ENCODE measurements at places on chromosomes 12 and 14. TPM values are rescaled to one million over a fixed set of nuclear protein-coding genes. Genes with fewer than 3 reads are reported as not detected.

SCNN1A gene
- 0.93 TPM for total RNA-seq

DNA sequence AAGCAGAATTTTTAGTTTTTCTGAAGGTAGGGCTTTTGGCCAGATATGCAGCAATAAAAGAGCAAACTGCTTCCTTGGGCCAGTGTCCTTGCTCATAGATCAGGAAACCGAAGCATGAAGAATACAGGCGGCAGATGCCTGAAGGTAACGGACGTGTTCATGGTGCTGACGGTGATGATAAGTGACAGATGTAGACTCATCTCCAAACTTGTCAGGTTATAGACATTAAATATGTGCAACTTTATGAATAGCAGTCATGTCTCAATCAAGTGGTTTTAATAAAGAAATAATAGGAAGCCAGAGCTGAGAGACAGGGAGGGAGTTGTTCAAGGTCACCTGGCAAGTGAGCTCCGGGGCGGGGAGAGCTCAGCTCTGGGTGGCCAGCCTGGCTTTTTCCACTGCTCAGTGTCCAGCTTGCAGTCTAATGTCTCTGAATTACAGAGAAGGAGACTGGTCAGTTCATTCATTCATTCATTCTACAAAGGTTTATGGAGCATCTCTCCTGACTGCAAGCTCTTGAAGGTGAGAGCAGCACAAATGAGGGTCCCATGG is 1.0 kb downstream of the SERPINA5 start:
- no peak for DNase-seq

AKAP5 gene
- total RNA-seq: 3.6 TPM

DNA sequence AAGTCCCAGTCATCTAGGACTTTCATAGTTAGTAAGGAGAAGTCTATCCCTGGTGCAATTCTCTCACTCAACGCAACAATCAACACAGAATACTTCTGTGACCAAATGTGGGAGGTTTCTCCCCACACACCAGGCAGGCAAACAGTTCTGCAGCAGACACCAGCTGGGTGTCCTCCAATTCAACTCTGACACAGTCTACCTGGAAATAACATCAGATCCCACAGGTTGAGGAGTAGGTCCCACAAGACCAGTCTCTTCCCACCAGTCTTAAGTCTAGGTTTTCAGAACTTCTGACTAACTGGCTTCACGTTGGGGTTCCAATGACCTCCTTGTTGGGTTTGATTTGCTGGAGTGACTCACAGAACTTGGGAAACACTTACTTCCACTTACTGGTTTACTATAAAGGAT is 14.8 kb downstream of the ACOT6 start:
- no peak for DNase-seq

GRCh38 chr12:4278329-4279197 is 5.0 kb downstream of the CCND2 start:
- no peak for DNase-seq

PTPRB gene
- not detected for total RNA-seq

DNA sequence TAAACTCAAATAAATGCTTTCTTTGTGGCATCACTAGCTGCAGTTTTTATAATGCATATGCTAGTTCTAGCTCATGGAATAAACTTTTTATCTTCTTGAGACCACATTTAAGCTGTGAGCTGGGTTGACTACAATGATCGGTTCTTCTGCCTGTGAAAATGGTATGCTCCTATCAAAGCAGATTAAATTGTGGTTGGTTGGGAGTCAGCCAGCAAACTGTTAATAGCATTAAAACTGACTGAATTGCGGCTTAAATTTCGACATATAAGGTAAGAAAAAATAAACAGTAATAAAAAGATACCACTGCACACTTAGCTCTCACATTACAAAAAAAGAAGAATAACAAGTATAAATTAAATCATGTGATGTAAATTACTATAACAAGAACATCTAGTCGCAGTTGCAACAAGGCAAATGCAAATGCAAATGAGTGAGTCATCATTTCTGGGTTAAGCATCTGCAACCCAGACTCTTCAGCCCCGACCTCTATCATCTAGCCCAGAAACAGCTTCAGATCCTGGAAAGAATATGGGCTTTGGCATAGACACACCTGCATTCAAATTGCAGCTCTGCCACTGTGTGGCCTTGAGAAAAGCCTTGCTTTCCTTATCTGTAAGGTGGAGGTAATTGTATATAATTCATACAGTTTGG is 19.8 kb upstream of the DHRS7 start:
- no peak for DNase-seq

- peak; percentile 95 for DNase-seq
Observed at GRCh38 chr12:68364893-68365725, 32.9 kb upstream of the MDM1 start.

DNA sequence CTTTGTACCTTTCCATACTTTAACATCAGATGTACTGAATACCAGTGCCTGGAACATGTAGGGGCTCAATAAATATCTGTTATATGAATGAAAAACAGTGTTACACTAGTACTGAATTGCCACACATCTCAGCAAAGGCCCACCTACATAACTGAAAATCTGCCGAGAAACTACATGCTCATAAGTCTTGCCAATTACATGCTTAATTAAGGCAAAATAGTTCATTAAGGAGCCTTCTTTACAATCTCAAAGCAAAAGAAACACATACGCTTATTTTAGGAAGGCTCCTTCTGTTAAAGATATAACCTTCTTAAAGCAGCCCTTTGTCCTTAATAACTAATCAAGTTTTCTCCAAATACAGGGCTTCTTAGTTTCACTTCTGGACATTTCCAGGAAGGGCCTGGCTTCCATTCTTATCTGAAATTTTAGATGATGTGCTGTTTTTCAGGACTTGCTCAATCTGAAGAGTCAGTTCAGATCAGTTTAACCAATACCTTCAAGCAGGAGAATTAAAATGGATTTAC is 11.5 kb downstream of the LIMA1 start:
- DNase-seq: no peak

DNA sequence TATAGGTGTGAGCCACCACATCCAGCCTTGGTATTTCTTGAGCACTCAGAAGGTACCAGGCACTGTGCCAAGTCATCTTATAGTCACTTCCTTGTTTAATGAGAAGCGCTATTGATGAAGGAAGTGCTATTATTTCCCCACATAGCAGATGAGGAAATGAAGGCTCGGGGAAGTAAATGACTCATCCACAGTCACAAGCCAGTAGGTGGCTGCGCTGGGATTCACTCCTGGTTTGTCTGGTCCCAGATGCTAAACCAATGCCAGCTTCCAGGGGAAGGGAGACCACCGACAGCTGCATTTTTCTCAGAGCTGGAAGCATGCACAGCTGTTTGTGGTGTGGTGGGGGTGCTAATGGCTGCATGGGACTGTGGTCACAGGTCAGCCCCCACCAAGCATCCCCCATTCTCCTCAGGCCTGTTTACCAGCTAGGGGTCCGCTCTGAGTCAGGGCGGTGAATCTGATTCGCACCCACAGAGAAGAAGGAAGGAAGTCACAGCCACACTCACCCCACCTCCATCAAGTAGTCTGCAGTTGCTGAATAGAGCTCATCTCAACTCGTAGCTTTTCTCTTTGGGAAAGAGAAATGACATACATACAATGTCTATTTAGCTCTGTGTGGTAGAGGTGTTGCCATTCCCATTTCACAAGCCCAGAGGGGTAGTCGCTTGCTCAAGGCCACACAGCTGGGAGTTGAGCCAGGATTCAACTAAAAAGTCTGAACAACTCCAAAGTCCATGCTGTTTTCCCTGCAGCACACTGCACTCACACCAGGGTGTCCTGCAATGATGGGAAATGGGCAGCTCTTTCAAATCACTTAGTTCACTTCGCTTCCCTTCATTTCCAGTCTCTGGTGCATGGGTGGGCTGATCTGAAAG is 6.3 kb upstream of the LTBP2 start:
- peak; percentile 71 for DNase-seq

- no peak for DNase-seq
Observed at GRCh38 chr12:85814741-85815140, 21.5 kb downstream of the RASSF9 start.

GRCh38 chr12:26323673-26324072 is 128.3 kb downstream of the SSPN start:
- DNase-seq: no peak

- DNase-seq: no peak
Observed at GRCh38 chr12:126286203-126286602, 1221.0 kb downstream of the AACS start.

DBX2 gene
- not detected for total RNA-seq

NGB gene
- total RNA-seq: not detected

GRCh38 chr14:72925815-72926291 is 411 bp upstream of the DCAF4 start:
- no peak for DNase-seq

DNA sequence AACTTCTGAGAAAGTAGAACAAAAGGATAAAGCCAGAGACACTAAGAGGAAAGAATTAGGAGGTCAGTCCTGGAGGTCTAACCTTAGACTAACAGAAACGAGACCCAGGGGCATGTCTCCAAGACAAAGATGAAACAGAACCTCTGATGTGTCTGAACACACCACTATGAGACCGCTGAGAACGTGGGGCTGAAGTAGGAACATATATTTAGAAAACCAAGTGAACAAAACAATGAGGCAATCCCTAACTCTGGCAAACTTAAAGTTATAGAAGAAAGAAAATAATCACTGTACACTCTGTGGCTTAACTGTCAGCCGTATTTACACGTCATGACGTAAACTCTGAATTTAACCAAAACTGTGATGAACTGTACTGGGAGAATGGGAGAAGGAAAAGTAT is 17.9 kb downstream of the KCTD10 start:
- DNase-seq: no peak

DNA sequence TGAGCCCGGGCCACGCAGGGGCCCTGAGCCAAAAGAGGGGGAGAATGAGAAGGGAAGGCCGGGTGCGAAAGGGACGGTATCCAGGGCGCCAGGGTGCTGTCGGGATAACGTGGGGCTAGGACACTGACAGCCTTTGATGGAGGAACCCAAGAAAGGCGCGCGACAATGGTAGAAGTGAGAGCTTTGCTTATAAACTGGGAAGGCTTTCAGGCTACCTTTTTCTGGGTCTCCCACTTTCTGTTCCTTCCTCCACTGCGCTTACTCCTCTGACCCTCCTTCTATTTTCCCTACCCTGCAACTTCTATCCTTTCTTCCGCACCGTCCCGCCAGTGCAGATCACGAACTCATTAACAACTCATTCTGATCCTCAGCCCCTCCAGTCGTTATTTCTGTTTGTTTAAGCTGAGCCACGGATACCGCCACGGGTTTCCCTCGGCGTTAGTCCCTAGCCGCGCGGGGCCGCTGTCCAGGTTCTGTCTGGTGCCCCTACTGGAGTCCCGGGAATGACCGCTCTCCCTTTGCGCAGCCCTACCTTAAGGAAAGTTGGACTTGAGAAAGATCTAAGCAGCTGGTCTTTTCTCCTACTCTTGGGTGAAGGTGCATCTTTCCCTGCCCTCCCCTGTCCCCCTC is 3.0 kb downstream of the SSTR1 start:
- no peak for DNase-seq

DNA sequence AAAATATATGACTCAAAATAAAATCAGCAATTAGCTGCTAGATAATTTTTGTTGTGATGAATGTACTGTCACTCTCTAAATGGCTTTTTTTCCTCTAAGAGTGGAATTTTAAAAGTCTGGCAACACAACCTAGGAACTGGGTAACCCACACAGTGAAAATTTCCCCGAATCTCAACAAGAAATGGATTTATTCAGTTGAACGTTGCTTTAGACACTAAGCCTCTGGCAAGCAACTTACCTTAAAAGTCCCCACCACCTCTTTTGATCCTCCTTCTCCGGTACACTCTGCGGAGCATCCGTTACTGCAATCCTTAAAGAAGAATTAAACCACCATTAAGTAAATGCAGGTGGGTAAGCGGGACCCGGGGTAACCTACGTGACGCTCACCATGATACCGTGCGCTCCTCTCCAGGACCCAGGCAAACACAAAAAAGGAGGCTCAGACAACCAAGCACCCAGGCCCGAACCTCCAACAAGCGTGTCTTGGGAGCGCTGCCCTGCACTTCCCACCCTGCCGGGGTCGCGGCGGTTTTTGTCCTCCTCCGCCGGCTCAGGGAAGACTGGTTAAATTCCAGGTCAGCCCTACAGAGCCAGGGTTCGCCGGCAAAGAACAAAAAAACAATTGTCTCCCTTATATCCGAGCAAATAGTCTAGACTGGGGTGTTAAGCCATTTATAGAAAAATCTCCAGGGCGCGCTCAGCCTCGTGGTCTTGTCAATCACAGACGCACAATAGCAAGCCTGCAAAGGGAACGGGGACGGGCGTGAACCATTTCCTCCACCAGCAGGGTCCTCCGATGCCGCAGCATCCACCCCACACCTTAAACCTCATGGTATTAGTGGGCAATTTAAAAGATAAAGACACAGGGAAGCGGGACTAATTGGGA is 47.1 kb downstream of the BCAT1 start:
- DNase-seq: no peak

ACOT6 gene
- total RNA-seq: not detected

GRCh38 chr12:131441060-131441396 is 269.9 kb upstream of the SFSWAP start:
- DNase-seq: no peak

DNA sequence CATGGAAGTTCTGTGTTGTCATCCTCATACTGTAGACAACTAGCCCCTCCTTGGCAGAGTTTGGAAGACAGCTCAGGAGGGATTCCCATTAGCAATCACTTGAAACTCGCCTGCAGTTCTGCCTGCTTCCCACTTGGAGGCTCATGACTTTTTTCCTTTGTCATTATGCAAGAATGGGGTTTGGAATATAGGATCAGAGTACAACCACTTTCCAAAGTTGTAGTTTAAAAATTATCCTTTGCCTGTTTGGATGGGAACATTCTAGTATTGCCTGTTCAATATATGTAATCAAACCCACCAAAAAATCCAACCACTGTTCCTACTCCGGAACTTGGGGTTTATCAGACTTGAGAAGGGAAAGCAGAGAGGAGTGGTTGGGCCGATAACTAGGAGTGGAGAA is 2.1 kb upstream of the GPD1 start:
- no peak for DNase-seq

DNA sequence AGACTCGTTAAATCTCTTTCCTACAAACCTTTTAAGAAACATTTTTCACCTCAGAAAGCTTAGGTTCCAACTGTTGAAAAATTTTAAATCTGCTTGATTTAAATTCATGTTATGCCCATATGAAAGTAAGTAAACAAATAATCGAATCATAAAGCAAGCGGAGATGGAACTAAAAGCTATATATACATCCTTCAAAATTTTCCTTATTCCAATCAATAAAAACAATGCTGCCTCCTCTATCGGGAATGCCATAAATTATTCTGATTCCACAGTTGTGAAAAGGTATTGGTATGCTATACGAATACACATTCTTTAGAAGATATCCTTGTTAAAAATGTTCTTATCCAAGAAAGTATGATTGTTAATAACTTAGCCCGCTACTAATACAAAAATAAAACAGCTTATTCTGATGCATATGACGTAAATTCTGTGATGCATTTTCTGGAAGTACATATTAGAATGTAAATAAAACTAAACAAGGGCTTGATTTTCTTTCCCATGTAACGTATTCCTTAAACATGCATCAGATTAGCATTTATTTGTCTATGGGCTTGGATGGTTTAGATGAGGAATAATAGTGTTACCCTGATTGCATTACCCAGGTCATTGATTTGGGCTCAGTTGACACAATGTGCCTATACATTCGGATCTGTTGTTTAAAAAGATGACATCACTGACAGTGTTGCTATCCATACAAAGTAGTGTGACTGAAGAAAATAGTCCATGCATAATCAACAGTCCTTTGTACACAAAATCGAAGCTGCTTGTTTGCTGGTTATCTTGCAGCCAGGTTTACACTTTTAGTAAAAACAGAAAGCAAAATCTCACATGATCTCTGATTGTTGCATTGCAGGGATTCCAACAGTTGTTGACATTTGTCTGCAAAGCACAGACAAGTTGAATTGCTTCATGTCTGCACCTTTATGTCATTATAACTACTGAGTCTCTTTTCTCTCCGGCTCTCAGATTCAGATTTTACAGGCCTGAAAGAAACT is 656 bp upstream of the DTD2 start:
- no peak for DNase-seq

WIF1 gene
- total RNA-seq: not detected

- DNase-seq: no peak
Observed at GRCh38 chr14:76501156-76501720, 125.3 kb downstream of the ESRRB start.
